ENCODE measurements at places on chromosomes 1 and 21.

DNA sequence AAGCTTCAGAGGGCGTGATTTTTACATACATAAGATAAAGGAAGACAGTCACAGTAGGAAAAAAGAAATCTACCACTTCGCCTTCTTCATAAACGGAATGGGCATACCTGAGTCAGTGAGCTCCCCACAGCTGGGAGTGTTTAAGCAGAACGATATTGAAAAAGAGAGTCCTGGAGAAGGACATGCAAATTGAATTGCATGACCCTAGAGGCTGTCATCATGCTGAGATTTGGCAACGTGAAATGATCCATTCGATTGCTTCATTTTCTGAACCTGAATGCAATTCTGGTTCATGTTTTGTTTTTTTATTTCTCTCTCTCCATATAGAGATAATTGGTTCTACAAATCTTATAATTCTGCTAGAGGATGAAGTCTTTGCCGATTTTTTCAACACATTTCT, 3.7 kb downstream of the RGSL1 start:
- no peak for DNase-seq

GRCh38 chr1:206464456-206464964, 5.8 kb upstream of the IKBKE start:
- DNase-seq: no peak

GRCh38 chr1:165454091-165454610, 9.2 kb upstream of the RXRG start:
- no peak for DNase-seq

GRCh38 chr1:108829498-108829916, 27.4 kb downstream of the AKNAD1 start:
- DNase-seq: no peak

DNA sequence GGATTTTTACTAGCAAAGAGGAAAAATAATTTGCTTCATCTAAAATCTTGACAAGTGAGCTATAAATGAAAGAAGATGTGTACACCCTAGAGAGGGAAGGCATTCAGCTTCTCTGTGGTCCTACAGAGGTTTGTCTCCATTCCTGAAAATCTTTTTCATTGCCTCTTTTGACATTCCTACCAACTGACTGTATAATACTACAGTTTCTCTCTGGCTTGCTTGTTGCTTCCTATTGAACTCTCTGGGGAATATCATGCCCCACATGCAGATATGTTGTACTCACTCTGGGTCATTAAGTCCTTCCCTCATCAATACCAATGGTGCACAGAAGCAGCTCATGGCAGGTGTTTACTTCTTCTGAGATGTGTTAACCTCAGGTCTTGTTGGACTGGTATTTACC, 371.2 kb upstream of the PLXNA2 start:
- DNase-seq: no peak

DNA sequence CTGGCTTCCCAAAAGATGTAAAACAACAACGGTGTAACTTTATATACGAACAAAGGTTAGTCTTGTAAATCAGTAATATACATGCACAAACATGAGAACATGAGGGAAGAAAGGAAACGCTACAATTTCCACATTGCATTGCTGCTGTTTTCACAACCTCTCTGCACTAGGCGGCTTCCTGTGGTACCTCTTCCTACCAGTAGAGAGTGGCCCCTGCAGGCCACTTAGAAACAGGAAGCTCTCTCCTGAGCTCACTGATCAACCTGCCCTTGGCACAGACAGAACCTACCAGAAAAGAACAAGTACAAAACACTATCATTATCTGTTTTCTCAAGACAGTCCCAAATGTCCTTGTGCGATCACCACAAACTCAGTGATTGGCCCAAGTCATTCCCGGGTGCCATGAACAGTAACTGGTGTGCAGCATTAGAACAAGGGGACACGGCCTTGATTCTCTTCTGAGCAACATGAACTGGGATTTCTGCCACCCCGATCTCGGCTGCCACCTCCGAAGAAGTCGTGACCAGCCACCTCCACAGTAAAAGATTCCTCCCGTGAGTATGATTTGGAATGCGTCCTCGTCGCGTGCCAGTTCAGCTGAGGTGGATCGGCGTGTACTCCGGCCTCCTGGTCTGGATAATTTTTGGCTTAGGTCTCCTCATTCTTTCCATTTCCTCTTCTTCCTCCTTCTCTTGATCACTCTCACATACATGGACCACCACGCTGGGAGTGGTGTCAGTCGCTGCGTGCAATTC, 5.7 kb upstream of the KCNE1 start:
- no peak for DNase-seq

GRCh38 chr1:165036403-165036802, 320.1 kb downstream of the LMX1A start:
- DNase-seq: no peak

DNA sequence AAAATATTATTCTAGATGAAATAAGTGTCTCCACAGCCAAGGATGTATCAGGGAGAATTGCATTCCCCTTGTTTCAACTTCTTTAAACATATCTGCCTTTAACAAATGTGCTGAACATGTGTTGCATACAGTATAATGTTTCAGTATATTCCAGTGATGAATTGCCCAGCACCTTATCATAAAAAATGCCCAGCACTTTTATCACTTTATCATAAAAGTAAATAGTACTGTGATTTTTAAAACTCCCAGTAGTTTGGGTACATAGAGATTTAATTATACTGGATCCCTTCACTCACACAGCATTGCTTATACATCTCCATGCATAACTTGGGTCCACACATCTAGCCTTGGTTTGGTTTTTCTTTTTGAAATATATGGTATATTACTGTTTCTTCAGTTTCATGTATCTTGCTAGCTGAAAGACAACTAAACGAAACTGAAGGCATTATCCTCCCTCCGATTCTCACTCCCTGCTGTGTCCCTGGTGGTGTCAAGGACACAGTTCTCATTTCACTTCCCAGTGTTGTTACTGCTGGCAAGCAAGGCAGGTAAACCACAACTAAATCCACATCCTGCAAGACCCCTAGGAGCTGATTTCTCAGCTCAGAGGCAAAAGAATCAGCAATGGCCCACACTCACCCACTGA, 118.2 kb upstream of the SLC44A3 start:
- DNase-seq: no peak

- DNase-seq: no peak
Measured at GRCh38 chr1:115813727-115814126, 27.2 kb downstream of the NHLH2 start.

DNA sequence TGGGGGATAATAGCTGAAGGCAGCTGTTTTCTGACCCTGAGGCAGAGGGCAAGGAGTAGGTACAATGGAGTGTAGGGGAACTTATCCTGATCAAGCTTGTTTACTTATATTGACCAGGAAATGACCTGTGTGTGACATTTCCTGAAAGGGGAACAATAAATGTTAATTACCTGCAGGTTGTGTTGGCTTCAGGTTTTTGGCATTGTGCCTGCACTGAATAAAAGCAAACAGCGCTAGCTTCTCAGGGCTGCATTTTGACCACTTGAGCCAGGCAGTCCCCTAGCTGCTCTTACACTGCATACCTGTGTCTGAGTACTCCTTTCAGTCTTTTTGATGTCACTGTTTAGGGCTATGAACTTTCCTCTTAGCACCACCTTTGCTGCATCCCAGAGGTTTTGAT, 40.6 kb downstream of the DRAM2 start:
- DNase-seq: no peak

GRCh38 chr1:205326812-205327466, 5.4 kb upstream of the NUAK2 start:
- no peak for DNase-seq

DNA sequence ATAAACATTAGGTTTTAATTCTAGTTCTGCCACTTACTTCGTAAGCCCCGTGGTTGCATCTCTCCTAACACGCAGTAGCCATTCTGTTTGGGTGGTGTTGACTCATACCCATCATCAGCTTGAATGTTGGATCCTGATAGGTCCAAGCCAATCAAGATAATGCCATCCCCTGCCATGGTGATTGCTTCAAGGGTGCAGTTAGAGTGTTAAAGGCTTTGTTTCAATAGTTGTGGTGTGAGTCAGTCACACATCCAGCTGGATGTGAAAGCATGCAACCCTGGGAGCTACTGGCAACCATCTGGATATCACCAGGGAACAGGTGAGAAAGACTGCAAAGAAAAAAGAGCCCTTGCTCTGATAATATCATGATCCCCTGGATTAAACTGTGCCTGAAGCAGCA, 69.1 kb downstream of the OMA1 start:
- DNase-seq: no peak

DNA sequence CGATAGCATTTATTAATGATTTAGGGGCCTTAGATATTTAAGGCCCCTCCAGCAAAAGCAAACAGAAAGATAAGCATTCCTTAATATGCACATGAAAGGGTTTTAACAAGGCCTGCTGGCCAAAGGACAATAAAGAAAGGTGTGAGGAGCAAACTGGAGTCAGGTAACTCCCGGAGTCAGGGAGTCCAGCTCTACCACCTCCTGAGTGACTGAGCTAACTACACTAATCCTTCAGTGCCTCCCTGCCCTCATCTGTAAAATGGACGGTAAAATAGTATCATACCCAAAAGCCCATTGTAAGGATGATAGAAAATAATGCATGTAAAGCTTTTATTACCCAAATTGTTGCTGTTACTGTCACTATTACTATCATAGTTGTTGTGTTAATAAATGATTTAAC, 161.7 kb downstream of the SIPA1L2 start:
- DNase-seq: no peak

- DNase-seq: no peak
Measured at GRCh38 chr1:89287181-89288050, 14.8 kb upstream of the GBP5 start.

- no peak for DNase-seq
Measured at GRCh38 chr1:24349891-24350290, 30.7 kb downstream of the GRHL3 start.

- no peak for DNase-seq
Measured at GRCh38 chr21:45158491-45159423, 84.4 kb downstream of the ADARB1 start.

DNA sequence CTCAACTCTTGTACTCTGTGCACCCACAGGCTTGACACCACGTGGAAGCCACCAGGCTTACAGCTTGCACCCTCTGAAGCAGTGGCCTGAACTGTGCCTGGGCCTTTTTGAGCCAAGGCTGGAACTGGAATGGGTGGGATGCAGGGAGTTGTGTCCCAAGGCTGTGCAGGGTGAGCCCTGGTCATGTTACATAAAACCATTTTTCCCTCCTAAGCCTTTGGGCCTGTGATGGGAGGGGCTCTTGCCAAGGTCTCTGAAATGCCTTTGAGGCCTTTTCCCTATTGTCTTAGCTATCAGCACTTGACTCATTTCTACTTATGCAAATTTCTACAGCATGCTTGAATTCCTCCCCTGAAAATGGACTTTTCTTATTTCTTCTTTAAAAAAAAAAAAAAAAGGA, 14.1 kb downstream of the VN1R5 start:
- DNase-seq: no peak

- DNase-seq: no peak
Measured at GRCh38 chr21:36719614-36720013, 20.7 kb downstream of the SIM2 start.

GRCh38 chr21:45177039-45177438, 102.7 kb downstream of the ADARB1 start:
- DNase-seq: no peak

DNA sequence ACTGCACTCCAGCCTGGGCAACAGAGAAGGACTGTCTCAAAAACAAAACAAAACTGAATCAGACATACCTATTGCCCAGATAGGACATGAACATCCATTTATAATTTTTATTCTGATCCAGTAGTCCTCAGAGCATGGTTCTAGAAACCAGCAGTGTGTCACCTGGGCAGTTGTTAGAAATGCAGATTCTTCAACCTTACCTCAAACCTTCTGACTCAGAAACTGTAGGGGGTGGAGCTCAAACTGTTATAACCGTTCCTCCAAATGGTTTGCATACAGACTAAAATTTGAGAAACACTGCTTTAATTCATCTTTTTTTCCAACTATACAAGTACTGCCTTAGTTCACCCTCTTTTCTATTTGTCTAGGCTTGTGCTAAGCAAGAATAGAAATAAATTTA, 6.0 kb downstream of the NASP start:
- no peak for DNase-seq

DNA sequence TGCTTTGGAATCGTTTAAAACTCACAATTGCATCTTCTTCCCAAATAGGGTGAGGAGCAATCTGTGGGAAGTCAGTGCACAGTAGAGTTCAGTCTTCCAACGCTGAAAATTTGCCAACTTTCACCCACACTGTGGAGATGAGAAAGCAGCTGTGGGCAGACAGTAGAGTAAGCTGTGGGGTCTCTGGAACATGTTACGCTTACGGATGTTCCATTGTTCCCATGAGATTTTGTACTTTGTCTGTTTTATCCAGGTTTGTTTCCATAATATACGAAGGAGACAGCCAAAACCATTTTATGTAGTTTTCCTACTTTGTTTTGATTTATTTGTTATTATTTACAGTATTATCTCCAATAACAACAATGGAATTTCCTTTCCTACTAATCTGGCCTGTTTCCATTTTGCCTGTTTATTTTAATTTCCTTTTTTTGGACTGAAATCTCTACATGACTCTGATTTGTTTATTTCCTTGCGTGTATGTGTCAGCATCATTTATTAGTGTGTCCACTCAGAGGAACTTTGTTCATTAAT, 65.1 kb upstream of the RGL1 start:
- DNase-seq: peak; percentile 18

DNA sequence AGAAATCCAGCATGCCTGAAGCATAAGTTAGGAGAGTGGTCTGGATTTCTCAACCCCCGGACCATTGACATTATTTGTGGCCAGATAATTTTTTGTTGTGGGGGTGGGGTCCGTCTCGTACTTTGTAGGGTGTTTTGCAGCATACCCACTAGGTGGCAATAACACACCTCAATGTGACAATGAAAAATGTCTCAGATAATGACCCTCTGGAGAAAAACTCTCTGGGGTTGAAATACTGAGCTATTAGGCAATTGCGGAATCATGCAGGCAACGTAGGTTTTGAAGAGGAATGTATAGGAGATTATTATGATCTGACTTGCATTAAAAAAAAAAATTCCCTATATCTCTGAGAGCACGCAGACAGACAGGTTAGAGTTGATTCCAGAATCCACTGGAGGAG, 25.3 kb upstream of the RRP15 start:
- DNase-seq: no peak

DNA sequence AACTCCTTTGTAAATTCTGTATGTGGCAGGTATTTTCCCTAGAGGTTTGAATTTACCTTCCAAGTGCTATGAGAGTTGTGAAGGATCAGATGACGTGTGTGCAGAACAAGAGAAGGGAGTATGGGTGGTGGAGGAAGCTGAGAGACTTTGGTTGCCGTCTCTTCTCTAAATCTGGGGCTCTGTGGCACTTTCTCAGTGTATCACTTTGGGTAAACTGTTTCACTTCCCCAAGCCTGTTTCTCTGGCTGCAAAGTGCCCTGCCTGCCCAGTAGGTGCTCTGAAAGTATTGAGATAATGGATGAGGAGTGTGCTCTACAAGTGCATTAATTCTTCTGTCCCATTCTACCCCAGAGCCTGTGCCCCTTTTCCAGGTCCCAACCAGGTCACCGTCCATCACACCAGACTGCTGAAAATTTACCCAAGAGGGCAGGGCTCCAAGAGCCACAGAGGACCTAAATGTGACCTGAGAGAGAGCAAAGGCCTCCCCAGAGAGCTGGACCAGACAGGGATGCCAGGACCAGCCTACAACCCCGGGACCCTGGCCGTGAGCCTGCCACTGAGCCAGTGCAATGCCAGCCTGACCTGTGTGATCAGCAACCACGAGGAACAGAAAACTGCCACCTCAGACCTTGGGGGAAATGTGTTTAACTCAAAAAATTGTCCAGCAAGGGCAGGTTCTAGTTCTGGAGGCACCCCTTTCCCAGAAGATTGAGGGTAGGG, 131.6 kb upstream of the ETV3 start:
- no peak for DNase-seq

- DNase-seq: no peak
Measured at GRCh38 chr1:101964708-101965107, 32.0 kb downstream of the OLFM3 start.

All from brain pericyte (primary cell).